NCI-H1930 (cell line): ENCODE measurements at places on chromosomes 6 and 20.
A peak's percentile ranks its signal among the peaks of the same experiment; 100 is the strongest.

DNA sequence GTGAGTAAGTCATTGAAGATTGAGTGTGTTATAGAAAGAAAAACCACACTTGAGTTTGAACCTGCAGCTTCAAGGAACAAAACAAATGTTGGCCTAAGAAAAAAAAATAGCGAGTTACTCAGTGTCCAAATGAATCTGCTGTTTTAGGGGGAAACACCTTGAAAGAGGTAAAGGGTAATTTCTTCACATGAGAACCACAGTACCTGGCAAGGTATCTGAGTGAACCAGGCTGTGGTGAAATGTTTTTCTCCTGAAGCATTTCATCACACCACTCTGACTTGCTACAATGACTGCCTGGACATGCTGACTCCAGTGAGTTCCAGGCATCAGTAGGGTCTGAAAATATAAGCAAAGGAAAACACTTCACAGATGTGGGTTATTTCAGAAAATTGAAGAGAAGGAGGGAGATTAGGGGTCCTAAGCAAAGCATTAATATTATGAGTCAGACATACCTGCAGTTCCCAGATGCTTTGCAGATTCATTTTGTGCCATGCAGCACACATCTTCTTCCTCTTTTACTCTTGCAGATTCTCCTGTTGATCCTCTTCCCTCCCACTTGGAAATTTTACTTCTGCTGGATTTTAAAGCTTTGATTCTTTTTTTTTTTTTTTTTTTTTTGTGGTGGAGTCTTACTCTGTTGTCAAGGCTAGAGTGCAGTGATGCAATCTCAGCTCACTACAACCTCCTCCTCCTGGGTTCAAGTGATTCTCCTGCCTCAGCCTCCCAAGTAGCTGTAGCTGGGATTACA lies 206.2 kb upstream of the SGK1 start:
- no peak for DNase-seq

- DNase-seq: no peak
Measured at GRCh38 chr20:58580474-58580835, 65.3 kb upstream of the APCDD1L start.

DNA sequence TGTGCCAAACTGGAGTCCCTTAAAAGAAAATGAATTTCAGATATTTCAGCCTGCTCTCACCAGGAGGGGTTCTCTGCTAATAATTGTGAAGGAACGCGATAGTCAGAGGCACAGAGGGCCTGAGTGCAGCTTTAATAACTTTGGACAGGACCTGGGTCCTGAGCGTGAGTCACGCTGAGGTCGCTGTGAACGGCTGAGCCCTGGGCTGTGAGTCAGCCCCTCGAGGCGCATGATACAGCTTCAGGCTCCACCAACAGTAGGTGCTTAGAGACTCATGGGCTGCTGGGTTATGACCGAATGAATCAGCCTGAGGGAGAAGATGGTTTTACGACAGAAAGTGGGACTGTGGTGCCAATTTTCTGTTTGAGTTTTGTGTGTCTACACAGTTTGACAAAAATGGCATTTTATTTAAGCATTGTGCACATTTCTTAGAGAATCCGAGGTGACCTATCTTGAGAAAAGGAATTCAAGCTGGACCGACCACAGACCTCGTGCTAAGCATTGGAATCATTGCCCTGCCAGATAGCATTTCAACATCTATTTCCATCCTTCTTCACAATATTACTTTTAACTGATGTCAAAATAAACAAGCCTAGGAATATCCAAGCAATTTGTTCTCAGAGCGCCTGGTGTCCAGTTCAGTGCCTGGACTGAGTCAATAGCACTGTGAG lies 183.0 kb downstream of the THBS2 start:
- no peak for DNase-seq

DNA sequence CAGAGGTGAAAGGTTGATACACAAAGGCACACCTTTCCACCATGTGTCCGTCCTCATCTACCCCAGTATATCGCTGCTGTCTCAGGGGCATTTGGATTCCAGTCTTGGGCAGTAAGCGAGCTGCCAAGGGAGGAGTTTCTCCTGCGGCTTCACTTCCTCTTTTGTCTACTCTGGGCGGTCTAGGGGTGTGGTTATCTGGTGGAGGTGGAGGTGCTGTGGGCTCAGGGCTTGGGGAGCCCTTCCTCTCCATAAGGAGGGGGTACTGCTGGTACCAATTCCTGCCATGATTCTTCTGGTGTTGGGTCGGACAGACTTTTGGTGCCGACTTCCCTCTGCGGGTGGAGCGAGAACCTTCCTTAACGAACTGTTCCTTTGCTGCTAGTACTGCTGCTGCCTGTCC lies 31.9 kb upstream of the FABP7 start:
- no peak for DNase-seq

DNA sequence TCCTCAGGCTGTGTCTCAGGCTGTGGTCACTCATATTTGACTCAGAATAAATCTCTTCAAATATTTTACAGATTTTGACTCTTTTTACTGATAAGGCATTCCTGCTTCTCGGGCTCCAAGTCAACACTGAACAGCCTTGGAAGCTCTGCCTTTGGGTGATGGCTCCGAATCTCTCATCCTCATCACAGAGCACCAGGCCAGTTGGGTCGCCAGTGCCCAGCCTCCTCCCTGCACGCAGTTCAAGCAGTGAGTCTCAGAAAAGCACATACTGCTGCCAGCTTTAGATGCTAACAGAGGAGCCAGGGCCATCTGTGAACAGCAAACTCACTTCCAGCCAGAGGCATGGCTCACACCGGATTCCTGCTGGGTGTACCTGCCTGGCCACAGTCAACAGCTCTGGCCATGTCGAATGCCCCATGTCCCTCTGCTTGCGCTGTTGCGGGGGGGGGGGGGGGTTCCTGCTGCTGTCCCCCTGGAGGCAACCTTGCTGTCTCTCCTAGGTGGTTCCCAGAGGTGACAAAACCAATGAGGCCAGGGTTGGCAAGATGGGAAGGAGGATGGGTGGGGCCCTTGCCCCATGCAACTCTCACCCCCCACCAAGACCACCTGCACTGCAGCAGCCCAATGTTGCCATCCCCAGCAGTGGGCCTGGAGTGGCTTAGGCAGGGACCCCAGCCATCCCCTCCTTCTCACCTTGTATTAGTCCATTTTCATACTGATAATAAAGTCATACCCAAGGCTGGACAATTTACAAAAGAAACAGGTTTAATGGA lies 248.8 kb downstream of the ERMARD start:
- no peak for DNase-seq

- no peak for DNase-seq
Measured at GRCh38 chr6:41706876-41707564, 28.4 kb downstream of the TFEB start.

GRCh38 chr20:36396340-36396739 lies 90.2 kb downstream of the DLGAP4 start:
- DNase-seq: no peak

DNA sequence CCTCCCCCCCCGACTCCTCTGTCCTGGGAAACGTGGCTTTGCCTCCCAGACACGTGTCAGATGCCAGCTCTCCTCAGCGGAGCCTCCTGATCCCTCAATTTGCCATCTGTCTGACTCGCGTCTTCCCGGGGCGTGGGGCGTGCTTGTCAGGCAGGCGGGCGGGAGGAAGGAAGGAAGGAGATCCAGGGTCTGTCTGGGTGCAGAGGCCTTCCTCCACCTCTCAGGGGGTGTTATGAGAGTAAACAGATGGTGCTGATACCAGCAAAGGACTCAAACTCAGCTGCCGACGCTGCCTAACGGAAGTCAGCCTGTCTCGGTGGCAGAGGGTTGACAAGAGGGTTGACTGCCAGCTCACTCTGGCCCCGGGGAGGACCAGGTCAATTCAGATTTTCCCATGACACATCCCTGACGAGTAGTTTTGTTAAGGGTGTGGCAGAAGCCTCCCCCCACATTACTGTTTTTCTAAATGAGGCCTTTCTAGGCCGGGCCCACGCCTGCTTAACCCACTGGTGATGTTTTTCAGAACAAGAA lies 17.0 kb downstream of the UQCC2 start:
- no peak for DNase-seq

- DNase-seq: no peak
Measured at GRCh38 chr6:24117021-24117420, 9.0 kb upstream of the NRSN1 start.

DNA sequence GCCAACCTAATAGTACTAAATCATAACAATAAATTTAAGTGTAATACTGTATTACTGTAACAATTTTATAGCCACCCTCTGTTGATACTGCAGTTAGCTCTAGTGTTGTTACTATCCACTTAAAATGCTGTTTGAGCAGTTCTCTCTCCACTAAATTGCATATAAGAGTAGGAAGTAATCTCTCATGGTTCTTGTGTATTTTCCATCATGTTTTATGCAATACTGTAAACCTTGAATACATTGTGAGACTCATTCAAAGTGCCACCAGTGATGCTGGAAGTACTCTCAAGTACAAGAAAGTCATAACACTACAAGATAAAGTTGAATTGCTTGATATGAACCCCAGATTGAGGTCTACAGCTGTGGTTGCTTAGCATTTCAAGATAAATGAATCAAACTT lies 65.5 kb downstream of the WASF1 start:
- DNase-seq: no peak

DNA sequence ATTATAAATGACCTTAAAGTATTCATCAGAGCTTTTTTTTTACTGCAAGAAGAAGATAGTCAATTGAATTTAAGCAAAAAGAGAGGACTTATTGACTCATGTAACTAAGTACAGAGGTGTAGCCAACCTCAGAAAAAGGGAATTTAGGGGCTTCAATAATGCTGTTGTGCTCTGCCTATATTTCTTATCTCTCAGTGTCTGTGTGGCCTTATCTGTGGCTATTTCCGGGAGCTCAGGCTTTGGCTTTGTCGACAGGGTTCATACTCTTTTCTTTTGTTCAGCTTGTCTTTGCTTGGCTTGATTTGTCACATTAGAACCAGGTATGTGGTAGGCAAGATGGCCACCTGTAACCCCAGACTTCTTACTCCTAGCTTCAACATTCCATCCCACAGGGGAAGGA lies 38.6 kb upstream of the FABP7 start:
- DNase-seq: no peak

- DNase-seq: no peak
Measured at GRCh38 chr20:42063141-42063540, 445.0 kb upstream of the CHD6 start.

DNA sequence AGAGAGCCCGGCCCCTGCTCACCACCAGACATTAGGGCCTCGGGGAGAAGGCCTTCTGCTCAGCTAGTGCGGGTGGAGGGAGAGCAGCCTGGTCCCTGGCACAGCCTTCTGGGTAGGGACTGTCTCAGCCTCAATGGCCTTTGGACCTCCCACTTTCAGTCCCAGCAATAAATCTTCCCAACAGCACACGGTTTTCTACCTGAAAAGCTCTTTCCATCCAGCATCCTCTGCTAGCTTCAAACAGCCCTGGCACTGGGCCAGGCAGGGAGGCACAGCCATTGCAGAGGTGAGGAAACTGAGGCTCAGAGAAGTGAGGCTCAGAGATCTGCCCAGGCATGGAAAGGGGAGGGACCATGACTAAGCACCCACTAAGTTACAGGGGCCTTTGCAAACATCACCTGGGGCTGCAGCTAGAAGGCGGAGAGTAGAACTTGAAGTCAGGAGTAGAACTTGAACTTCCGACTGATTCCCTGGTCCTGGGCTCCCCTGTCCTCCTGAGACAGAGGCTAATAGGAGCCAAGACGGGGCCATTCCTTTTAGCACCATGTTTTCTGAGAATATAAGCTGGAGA lies 43.9 kb upstream of the NOL4L start:
- no peak for DNase-seq

GRCh38 chr6:145139140-145139850 lies 596.0 kb downstream of the EPM2A start:
- peak; percentile 53 for DNase-seq

- DNase-seq: peak; percentile 23
Measured at GRCh38 chr6:138157986-138158638, 3.6 kb upstream of the ARFGEF3 start.

GRCh38 chr20:44389871-44390270 lies 34.4 kb downstream of the HNF4A start:
- no peak for DNase-seq

DNA sequence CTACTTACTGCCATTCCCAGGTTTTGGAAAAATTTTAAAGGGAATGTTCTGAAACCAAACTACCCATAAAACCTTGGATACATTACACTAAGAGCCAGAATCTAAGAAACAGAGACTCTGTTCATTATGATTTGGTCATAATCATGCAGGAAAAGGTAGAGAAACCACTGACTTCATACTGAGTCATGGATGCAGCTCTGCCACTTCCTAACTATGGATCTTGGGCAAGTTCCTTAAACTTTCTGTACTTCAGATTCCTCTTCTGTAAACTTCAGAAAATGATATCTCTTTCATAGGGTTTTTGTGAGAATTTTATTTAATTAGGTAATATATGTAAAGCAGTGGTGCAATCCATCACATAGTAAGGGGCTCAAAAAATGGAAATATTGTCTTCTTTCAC lies 20.0 kb downstream of the PLA2G7 start:
- no peak for DNase-seq

DNA sequence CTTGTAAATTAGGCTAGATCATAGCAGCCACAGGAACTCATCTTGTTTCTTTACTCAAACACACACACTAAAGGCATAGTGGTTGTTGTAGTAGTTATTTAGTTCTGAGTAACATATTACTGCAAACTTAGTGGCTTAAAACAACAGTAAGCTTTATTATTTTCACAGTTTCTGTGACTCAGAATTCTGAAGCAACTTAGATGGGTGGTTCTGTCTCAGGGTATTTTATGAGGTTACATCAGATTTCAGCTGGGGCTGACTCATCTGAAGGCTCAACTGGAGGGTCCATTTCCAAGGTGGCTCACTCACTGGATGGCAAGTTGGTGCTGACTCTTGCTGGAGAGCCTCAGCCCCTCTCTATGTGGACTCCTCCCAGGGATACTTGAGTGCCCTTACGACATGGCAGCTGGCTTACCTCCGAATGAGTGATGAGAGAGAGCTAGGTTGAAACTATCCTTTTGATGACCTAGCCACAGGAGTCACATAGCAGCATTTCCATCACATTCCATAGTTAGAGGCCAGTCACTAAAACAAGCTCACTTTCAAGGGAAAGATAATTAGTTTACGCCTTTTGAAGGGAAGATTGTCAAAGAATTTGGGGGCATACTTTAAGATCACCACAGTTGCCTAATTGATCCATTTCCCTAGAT lies 136.5 kb upstream of the PRND start:
- no peak for DNase-seq
